Suprapubic skin (tissue), 4 donors: ENCODE measurements at places on chromosomes 1 and 21. TPM values are rescaled to one million over a fixed set of nuclear protein-coding genes. Genes with fewer than 3 reads are reported as not detected.

The CD34 gene
- total RNA-seq: 11.1 TPM

The WNT9A gene
- total RNA-seq: 1.2 TPM

The RIPPLY3 gene
- total RNA-seq: not detected

The NID1 gene
- total RNA-seq: 48.4 TPM

The MAGOH gene
- 39.4 TPM for total RNA-seq

The TBX19 gene
- 2.1 TPM for total RNA-seq

The C8A gene
- not detected for total RNA-seq

The ADAMTS5 gene
- total RNA-seq: 4.0 TPM

The RUNX1 gene
- 23.3 TPM for total RNA-seq

The CD84 gene
- 2.1 TPM for total RNA-seq

The GJA8 gene
- not detected for total RNA-seq

The INTS7 gene
- 19.4 TPM for total RNA-seq

The DENND2D gene
- total RNA-seq: 30.3 TPM

The TGFBR3 gene
- total RNA-seq: 130 TPM

The ARL8A gene
- total RNA-seq: 46.3 TPM

The GJA4 gene
- 10.7 TPM for total RNA-seq

The RGS1 gene
- total RNA-seq: 9.5 TPM

The KCNK2 gene
- 5.2 TPM for total RNA-seq

The IRF6 gene
- total RNA-seq: 222 TPM

The EIF2D gene
- total RNA-seq: 69.1 TPM

The RPTN gene
- total RNA-seq: 40.3 TPM

The FMO3 gene
- total RNA-seq: 0.64 TPM

The TFF3 gene
- total RNA-seq: not detected

The PGLYRP3 gene
- 72.1 TPM for total RNA-seq

The LMX1A gene
- total RNA-seq: not detected

The KDF1 gene
- total RNA-seq: 43.6 TPM

The RXFP4 gene
- total RNA-seq: not detected

The TAS1R1 gene
- total RNA-seq: 0.40 TPM

The FMO1 gene
- 14.3 TPM for total RNA-seq
